MM.1S (cell line): ENCODE measurements at places on chromosomes 11 and 22.

- no peak for DNase-seq
Measured at GRCh38 chr22:20111045-20111688, 4.7 kb upstream of the RANBP1 start.

DNA sequence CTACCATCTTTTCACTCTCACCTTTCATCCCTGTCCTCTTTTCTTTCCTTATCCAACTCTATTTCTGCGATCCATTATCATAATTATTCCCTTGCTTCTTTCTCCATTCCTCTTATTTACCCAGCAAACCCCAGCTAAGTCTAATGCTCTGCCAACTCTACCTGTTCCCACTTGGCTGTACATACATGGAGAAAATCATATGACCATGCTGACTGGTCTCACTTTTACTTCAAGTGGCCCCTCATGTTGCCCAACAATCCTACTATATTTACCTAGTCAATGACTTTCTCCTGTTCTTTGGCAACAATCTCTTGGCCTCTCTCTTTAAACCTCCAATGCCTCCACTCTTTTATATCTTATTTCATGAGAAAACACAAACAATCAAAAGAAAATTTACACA lies 94.1 kb downstream of the USP35 start:
- no peak for DNase-seq

- no peak for DNase-seq
Measured at GRCh38 chr11:95324826-95325225, 93.8 kb upstream of the SESN3 start.

DNA sequence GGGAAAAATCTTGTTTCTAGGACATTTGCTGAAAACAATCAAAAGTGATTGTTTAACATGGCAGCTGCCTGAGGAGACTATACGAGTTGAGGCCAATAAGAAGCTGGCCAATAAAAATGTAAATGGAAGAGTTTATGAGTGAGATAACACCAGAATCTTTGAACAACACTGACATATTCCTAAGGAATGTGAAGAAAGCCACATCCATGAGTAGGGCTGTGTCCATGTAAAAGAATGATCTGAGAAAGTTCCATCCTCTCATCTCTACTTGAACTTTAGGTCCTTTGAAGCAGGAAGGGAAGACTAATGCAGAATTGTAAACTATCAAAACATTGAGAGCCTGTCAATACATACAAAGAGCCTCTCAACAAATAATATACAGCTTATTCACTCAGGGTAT lies 6.9 kb upstream of the CHORDC1 start:
- DNase-seq: no peak

- no peak for DNase-seq
Measured at GRCh38 chr22:27133681-27134314, 476.4 kb downstream of the MIAT start.

DNA sequence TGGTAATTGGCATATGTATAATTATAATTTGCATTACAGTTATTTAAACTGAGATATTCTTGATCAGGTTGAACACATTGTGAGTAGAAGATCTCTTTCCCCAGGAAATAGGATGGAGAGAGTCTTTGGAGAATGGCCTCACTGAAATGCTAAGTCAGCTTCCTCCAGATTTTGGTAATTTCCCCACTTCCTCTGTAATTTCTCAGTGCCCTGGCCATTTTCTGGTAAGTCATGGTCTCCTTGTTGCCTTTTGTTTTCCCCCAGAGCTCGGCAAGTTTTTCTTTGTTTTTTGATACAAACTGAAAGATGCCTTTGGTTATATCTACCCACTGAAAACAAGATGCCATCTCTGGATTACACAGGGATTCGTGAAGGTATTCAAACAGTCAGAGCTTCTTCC lies 12.8 kb upstream of the FBXO3 start:
- DNase-seq: no peak

DNA sequence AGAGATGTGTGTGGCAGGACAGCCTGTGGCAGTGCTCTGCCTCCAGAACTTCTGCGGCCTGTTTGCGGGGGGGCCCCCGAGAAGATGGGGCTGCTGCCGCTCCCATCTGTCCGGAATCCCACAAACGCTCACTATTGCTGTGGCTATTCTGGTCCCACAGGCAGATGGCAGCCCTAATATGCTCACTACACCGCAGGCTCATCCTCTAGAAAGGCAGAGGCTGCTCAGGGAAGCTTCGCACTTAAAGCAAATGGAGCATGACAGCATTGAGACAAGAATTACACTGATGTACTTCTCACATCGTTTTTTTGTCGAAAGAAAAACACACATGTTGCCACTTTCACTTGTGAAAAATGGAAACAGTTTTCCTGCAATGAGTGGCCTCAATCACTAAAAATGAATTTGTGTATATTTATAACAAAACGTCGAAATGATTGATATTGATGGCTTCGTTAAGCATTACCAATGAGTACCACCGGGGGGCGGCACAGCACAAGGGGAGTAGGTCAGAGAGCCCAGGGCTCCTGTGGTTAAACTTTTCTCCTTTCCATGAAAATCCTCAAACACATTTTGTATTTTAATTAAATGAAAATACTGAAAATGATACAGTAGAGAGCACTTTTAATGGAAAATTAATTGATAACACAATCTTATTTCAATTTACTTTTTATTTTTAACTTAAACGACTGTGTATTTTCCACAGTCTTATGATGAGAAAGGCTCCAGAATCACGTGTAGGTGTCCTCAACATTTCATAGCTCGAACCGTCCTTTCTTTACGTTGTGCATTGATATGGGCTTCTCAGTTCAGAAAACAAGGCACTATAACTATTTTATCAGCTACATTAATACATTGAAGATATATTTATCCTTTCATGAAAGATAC lies 69.1 kb downstream of the CTTN start:
- DNase-seq: peak; percentile 36

GRCh38 chr11:94000659-94001058 lies 20.5 kb upstream of the HEPHL1 start:
- DNase-seq: no peak

DNA sequence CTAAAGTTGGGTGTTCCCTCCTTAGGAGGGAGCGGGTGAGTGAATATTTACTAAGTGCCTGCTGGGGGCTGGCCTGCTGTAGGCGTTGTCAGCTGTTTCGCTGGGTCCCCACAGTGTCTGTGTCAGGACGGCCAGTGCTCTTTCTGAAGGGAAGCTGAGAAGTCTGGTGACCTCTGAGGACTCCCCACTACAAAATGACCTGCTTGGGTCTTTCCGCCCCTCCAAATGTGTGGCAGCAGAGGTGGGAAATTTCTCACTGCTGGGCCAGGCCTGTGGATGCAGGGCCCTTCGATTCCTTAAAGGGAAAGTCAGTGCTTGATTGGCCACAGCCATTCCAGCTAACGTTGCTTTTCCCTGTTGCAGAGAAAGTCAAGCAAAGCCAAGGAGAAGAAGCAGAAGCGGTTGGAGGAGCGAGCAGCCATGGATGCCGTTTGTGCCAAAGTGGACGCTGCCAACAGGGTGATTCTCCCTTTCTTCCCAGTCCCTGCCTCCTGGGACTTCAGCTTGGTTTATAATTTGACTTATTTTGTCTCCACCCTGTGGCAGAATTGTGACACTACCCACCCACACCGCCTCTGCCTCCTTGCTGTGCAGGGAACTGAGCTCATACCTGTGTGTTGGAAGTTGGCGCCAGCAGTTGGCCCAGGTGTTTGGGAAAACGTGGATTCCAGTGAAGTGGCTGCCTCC lies 6.8 kb downstream of the NAA40 start:
- peak; percentile 44 for DNase-seq

DNA sequence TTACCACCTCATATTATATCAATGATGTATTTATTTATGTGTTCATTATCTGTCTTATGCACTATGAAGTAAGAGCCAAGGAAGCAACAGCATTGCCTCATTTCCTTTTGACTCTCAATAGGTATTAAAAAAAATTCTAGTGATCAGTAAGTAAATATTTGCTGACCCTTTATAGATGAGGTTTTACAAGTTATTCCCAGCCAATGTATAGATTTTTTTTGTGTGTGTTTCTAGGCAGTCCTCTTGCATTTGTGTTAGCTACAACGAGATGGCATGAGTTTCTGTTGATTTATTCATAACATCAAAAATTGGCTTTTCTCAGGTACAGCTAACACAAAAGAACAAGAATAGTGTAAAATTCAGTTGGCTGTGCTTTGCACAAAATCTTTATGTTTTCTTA lies 4.7 kb downstream of the OR1S2 start:
- no peak for DNase-seq

- no peak for DNase-seq
Measured at GRCh38 chr11:16883174-16883573, 131.0 kb downstream of the PLEKHA7 start.

DNA sequence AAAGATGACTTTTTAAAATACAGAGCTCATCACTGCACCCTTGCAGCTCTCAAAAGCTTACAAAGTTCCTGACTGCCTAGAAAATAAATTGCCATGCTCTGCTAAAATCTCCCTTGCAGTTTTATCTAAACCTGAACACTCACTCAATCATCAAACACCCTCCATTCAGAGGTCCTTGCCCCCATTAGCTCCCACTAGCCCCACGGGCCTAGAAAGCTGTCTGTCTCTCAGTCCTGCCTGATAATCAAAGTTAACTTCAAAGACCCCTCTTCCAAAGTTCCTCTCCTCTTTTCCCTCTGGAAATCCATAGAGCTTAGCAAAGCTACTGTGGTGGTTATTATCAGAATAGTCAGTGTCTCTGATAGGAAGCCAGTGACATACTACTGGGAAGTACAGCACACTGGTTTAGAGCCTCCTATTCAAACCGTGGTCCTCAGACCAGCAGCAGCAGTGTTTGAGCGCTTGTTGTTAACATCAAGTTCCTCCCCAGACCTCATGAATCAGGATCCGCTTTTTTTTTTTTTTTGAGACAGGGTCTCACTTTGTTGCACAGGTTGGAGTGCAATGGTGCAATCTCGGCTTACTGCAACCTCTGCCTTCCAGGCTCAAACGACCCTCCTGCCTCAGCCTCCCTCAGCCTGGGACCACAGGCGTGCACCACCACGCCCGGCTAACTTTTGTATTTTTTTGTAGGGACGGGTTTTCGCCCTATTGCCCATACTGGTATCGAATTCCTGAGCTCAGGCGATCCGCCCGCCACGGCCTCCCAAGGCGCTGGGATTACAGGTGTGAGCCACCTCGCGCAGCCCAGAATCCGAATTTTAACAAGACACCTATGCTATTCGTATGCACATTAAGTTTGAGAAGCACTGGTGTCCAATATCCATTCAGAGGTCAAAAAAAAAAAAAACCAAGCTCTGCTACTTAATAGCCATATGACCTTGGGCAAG lies 1.2 kb downstream of the NDUFC2 start:
- DNase-seq: no peak

- no peak for DNase-seq
Measured at GRCh38 chr11:2580571-2581001, 119.2 kb downstream of the KCNQ1OT1 start.

- no peak for DNase-seq
Measured at GRCh38 chr11:107050121-107050520, 31.8 kb upstream of the GUCY1A2 start.

GRCh38 chr22:36659762-36660509 lies 43.6 kb downstream of the CACNG2 start:
- DNase-seq: no peak

DNA sequence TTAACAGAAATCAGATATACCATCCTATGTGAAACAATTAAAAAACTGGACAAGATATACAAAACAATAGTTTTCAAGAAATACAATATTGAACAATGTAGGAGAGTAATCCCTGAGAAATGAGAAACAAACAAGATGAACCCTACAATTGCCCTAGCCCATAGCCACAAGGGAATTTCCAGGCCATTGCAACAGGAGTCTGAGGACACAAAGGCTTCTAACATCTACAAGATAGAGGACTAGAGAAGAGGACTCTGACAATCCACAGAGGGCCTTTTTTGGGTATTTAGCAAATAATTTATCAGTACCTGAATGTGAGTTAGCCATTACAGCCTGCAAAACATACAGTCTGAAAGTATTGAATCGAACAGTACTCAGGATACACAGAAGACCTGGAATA lies 251.7 kb downstream of the GRM5 start:
- no peak for DNase-seq

GRCh38 chr11:110522471-110522870 lies 92.7 kb downstream of the FDX1 start:
- DNase-seq: no peak

GRCh38 chr11:17719938-17720795 lies 796 bp downstream of the MYOD1 start:
- no peak for DNase-seq

DNA sequence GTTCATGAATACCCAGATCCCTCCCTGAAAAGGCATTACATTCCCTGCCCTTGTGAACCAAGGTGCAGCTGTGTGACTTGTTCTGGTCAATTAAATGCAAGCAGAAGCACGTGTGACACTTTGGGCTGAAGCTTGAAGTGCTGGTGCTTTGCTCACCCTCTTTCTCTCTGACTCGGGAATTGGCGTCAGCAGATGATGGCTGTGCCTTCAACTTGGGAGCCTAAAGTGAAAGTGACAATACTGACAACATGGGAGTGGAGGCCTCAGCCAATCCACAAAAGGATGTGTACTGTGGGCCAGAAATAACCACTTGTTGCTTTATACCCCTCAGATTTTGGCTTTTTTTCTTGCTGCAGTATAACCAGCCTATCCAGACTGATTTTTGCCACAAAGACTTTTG lies 148.3 kb upstream of the THY1 start:
- DNase-seq: no peak

GRCh38 chr22:40450616-40451015 lies 80.2 kb downstream of the SGSM3 start:
- DNase-seq: no peak
